ENCODE measurements at places on chromosomes 3 and 15.
A peak's percentile ranks its signal among the peaks of the same experiment; 100 is the strongest.

- no peak for DNase-seq
Observed at GRCh38 chr15:86444527-86444926, 364.9 kb downstream of the AGBL1 start.

GRCh38 chr3:99656624-99657023 lies 18.2 kb downstream of the COL8A1 start:
- DNase-seq: no peak

GRCh38 chr3:136193278-136194054 lies 2.7 kb downstream of the MSL2 start:
- no peak for DNase-seq

GRCh38 chr3:174986685-174987084 lies 127.6 kb downstream of the NAALADL2 start:
- DNase-seq: no peak

- no peak for DNase-seq
Observed at GRCh38 chr3:54619531-54619930, 308.3 kb downstream of the LRTM1 start.

DNA sequence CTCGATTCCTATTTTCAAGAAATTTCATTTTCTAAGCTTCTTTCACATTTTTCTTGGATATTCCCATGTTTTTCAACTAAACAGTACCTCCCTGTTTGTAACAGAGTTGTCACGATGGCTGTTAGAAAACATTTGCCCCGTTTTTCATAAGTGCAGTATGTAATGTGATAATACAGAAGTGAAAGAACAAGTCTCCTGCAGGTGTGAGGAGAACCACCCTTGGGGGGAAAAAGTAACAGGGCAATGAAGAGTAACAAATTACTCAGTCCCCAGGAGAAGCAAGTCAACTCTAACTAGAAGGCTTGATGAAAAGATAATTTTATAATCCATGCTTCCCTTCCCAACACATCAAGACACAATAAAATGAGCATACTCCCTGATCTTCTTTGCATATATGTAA lies 493.3 kb downstream of the FOXP1 start:
- DNase-seq: no peak

GRCh38 chr3:99838755-99839154 lies 21.1 kb downstream of the CMSS1 start:
- no peak for DNase-seq

GRCh38 chr3:21435871-21436270 lies 315.1 kb downstream of the ZNF385D start:
- DNase-seq: no peak

- peak; percentile 26 for DNase-seq
Observed at GRCh38 chr15:31261266-31262142, 65.1 kb upstream of the KLF13 start.

- no peak for DNase-seq
Observed at GRCh38 chr3:129616713-129617112, 10.2 kb upstream of the PLXND1 start.

DNA sequence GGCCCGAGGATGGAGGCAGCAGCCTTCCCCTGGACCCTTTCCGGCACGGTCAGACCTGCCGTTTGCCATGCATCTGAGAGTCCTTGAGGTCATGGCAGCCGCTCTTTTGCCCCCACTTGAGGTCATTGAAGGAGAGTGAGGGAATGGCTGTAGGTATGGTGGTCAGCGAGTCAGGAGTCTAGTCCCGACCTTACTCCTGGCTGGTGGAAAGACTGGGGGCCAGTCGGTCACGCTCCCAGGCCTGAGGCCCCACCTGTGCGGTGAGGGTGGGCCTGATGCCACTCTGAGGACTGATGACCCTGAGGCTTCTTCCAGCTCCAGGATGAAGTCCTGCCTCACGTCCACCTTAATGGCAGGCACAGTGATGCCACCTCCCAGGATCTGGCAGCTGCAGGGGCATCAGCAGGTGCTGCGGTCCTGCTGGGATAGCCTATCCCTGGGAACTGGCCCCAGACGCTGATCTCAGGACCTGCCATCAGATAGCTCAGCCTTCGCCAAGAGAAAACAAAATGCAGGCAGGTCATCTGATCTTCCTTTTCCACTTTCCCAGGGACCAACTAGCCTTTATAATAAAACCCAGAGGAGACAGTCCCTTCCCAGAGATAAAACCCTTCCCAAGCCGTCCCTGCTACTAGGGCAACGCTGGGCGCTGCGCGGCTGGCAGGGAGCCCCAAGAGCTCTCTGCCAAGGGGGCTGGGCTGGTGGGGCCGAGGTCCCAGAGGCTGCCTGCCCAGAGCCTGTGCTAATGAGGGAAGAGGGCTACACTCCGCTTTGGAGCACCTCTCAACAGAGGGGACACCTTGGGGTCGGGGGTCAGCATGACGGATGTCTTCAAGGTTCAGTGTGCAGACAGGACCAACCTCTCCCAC lies 42.2 kb downstream of the TM2D3 start:
- DNase-seq: no peak

GRCh38 chr15:74055804-74056203 lies 26.5 kb downstream of the GOLGA6A start:
- DNase-seq: no peak

DNA sequence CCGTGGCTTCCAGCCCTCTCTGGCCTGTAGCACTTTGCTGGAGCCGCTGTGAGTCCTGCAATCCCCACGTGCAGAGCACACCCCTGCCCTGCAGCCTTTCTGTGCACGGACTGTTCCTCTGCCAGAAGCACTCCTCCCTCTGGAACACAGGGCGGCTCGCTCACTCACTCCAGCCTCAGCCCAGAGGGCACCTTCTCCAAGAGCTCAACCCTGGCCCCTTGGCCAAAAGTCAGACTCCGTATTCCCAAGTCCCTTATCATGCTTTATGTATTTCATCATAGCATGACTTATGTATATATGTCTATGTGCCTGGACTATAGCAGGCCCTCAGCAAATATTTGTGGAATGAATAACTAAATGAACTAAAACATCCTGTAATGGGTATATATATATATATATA lies 63.2 kb downstream of the ASB7 start:
- no peak for DNase-seq

GRCh38 chr3:47974974-47975470 lies 41.2 kb downstream of the MAP4 start:
- DNase-seq: no peak

DNA sequence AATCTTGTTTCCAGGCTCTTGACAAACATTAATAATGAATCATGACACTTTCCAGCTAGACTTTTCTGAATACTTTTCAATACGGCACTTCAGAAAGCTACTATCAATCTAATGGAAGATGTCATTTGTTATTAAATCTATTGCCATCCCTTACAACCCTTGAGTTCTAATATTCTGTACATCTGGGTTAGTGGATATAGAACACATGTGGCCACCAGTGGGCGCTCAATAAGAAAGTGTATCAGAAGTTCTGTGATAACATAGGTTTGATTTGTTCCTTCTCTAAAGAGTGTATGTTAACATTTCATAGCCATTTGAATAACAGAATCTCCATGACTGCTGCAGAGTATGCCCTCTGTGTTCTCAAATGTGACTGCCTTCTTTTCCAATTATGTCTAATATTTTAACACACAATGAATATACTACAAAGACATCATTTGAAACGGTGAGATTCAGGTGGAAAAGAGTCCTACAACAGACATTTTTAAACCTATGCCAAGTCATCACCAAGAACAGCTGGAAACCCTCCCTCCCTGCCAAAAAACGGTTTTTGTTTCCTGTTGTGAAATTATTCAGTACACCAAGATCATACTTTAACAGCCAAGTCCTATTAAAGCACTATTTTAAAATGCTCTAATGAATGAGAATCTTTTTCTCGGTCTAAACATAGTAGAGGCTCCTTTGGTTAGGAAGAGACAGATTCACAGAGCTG lies 22.2 kb downstream of the ALDH1A2 start:
- no peak for DNase-seq

- DNase-seq: no peak
Observed at GRCh38 chr3:23474580-23475357, 271.6 kb downstream of the UBE2E2 start.

GRCh38 chr15:89128320-89129122 lies 40.3 kb downstream of the ABHD2 start:
- no peak for DNase-seq

DNA sequence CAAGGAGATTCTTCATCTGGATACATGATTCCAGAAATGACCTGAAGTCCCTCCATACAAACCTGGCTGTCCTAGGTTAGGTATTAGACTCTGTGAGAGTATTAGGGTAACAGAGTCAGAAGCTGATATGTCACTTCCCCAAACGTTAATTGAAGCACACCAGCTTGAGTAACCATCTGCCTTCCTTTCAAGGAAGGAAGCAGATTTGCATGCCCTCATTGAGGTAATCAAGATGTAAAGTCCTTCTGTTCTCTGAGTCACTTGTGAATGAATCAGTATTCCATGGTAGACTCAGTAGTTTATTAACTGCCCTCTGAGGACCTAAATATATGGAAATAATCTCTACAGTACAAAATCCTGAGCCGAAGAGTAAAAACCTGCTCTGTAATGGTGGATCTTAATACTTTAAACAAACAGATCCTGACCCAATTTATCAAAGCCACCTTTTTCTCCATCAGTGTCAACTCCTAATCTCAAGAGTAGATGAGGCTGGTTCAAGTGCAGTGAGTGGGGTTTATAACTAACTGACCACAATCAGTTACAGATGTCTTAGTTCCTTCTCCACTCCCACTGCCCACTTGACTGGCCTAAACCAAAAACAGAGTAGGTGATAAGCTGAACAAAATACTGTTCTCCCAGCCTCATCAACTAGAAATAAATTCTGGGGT lies 246.2 kb upstream of the CHRM5 start:
- no peak for DNase-seq

DNA sequence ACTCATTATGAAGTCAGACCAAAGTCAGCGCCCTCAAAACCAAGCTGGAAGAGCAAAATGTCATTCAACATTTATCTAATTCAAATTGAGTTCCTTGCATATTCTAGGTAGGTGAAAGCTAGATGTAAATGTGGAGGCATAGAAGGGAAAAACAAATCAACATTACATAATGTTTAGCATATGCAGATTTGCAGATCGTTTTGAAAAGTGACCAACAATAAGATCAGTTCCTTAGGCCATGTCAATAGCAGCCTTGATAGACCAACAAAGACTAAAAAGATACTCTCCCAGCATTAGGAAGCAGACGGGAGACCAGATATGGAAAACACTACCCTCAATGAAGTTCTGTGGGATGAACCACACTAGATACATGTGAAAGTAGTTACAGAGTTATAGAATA lies 83.0 kb downstream of the PLD1 start:
- no peak for DNase-seq

DNA sequence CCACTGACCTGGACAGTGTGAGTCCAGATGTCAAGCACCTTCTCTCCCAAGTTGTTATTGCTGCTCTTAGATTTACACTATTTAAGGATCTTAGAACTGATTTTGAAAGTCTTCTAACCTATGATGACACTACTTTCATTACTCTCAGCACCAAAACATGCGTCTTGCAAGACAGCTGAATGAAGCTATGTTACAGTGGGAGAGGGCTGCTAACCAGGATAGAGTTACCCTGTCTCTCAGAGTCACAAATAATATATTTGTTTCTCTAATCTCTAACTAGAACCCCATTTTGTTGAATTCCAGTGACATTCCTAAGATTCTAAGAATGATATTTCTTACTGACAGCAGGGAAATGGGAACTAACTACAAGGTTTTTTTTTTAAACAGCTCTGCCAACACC lies 455.5 kb downstream of the MAGI1 start:
- DNase-seq: no peak

- no peak for DNase-seq
Observed at GRCh38 chr3:160440687-160441086, 8.9 kb downstream of the TRIM59 start.

DNA sequence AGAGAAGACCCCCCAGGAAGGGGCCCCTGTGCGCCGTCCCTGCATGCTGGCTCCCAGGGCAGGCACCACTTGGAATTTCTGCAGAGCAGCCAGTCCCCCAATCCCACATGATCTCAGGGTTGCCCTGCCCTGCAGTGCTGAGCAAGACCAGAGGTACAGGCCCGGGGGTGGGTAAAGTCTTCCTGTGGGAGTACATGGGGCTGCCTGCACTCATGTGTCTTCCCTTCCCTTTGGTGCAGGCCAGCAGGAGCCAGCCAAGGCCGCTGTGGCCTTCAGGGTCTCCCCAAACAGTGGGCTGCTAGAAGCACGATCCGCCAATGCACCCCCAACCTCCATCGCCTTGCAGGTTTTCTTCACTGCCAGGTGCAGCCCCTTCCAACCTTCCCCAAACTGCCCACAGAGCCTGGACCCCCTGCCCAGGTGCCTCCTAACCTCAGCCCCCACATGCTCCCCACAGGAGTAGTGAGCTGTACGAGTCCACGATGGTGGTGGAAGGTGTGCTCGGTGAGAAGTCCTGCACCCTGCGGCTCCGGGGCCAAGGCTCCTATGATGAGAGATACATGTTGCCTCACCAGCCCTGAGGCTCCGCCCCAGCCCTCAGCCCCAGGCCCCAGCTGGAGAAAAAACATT lies 15.0 kb downstream of the ACAA1 start:
- DNase-seq: peak; percentile 77

GRCh38 chr15:99732751-99733267 lies 428 bp downstream of the LYSMD4 start:
- DNase-seq: no peak

DNA sequence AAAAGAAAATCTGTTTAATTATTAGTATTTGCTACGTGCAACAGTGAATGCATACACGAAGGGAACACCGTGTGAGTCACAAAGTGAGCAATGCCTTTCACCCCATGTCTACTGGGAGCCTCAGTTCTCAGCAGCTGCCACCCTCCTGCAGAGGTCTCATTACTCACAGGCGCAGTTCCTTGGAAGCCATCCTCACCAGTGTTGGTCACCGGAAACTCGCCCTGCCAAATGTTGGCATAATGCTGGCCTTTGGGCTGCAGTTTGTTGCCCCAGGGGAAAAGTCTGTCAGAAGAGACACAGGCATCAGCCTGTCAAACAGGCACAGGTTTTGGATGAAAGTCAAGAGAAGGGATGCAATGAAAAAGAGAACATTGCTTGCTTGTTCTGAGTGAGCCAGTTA lies 50.1 kb downstream of the SUMF1 start:
- no peak for DNase-seq

DNA sequence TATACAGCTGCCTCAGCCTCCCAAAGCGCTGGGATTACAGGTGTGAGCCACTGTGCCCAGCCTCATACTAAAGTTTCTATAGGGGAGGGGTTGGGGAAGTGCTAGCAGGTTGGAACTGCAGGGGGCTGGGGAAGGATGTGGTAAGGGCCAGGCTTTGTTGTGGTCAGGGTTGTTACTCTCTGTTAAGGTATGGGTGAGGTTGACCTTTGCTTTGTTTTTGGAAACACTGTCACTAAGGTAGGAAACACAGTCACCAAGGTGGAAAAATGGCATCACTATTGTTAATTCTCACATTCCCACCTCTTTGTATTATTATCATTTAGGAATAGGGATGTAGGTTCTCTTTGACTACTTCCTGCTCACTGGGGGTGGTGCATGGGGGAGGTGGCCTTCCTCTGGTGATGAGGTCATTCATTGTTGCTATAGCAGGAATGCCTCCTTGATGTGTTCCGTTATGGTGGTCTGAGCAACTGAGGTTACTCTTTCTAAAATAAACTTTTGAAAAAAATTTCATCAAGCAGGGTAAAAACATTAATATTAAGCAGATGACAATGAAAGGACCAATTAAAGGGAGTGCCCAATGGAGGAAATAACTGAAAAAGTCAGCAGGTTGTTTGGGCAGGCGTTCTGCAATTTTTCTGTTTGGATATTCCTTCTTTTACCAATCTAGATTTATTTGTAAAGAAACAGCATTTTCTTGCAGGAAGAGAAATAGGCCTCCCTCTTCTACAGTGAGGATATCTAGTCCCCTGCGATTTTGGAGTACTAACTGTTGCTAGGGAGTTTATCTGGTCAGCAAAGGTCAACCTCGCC lies 150.5 kb downstream of the WDR76 start:
- DNase-seq: no peak

GRCh38 chr3:94593526-94594150 lies 530.8 kb downstream of the NSUN3 start:
- DNase-seq: no peak

GRCh38 chr3:177827511-177828207 lies 630.4 kb upstream of the TBL1XR1 start:
- DNase-seq: no peak

All from mesenteric fat pad (tissue), 1 donor.